Fibroblast of the aortic adventitia (primary cell): ENCODE measurements at places on chromosomes 1 and 21. TPM values are rescaled to one million over a fixed set of nuclear protein-coding genes. Genes with fewer than 3 reads are reported as not detected.

Gene OR14K1
- not detected in 2 replicates for total RNA-seq

Gene NCAM2
- total RNA-seq, result 5.9 and 19.4 TPM in 2 replicates

Gene IGSF5
- total RNA-seq, result 0.09 TPM in 1 of 2 replicates, not detected in the other

Gene SPATA46
- total RNA-seq, result not detected in 2 replicates
